ENCODE measurements at places on chromosomes 7 and 10.

DNA sequence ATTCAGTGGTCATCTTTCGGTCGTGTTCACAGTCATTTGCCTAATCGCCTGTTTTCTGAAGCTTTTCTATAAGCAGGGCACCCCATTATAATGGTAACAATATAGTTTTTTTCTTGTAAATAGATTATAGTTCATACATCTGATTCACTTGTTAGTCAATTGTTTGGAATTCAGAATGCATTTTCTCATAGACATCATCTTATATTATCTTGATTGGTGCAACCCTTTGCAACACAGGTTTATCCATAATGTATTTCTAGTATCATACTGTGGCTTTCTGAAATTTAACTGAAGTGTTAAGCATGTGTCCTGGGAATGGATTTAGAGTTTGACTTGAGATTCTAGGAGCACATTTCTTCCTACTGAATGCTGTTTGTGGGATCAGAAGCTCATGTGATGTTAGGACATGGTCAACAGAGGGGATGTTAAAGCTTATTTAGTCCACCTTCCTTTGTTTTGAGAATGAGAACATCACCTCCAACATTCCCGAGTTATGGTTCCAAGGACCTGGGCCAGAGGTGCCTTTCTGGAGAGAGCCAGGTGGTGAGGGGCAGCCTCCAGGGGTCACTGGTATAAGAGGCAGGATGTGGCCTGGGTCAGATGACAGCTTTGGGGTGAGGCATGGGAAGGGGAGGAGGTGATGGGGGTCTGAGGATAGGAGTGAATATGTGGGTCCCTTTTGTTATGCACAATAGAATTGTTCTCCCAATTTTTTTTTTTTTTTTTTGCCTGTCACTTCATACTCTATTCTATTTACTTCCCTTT lies 415.6 kb downstream of the EXOC4 start:
- DNase-seq: no peak

- DNase-seq: no peak
Observed at GRCh38 chr7:105003275-105003674, 10.7 kb upstream of the KMT2E start.

DNA sequence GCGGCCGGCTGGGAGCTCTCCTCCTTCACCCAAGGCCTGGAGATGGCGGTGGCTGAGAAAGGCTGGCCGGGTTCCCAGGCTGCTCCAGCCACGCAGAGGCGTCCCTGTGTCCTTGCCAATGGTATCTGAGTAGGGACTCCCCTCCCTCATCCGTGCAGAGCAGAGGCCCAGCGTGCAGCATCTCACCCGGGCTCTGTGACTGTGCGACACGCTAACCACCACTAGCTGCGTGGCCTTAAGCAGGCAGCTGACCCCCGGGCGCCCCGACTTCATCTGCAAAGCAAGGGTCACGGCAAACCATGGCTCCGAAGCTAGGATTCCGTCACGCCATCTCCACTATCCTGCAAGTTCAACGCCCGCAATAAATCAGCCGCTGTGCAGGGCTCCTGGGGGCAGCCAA lies 47.2 kb upstream of the TNRC18 start:
- no peak for DNase-seq

- DNase-seq: no peak
Observed at GRCh38 chr7:41189866-41190265, 513.0 kb downstream of the INHBA start.

DNA sequence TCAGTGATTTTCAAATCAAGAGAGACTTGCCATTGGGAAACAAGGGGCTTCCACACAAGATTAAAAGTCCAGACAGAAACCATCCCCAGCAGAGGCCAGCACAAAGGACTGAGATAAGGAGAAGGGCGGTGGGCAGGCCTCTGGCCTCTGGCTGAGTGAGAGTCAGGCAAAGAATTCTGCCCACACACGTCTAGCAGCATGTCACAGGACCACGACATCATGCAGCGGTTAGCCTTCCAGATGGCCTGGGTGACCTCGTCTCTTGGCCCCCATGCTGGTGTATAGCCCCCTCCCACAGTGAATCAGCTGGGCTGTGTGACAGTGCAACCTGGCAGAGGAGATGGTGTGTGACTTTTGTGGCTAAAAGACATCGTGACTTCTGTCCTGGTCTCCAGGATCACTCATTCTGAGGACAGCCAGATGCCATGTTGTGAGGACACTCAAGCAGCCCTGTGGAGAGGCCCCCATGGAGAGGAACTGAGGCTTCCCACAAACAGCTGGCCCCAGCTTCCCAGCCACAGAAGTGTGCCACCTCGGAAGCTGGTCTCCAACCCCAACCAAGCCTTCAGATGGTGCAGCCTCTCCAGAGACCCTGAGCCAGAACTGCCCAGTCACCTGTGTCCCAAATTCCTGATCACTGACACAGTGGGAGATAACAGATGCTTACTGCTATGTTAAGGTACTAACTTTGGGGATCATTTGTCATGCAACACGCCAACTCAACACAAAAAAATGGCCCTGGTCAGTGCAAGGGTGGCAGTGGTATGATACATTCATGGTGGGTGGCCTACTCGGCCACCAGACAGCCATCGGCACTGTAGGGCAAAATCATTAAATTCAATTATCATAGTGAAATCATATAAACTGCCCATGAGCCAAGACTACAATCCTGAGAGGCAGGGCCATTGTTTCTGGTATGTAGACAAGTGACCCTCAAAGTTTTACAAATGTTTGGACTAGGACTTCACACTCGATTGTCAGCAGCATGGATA lies 73.2 kb downstream of the TNS3 start:
- DNase-seq: no peak

DNA sequence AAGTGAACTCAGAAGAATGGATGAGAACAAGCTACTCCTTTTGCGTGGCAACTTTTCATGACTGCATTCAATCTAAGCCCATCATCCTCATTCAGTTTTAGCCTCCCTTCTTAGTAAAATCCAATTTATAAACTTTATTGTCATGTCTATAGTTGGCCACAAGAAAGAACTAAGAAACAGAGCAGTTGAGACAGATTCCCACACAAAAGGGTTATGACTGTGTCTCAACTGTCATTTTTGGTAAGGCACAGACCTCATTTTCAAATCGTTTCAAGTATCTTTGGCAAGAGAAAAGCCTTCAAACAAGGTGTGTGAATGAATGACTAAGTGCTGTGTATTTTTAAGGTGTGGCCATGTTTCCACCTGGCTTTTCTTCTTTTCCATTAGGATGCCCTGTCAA lies 84.2 kb upstream of the CREB5 start:
- no peak for DNase-seq

DNA sequence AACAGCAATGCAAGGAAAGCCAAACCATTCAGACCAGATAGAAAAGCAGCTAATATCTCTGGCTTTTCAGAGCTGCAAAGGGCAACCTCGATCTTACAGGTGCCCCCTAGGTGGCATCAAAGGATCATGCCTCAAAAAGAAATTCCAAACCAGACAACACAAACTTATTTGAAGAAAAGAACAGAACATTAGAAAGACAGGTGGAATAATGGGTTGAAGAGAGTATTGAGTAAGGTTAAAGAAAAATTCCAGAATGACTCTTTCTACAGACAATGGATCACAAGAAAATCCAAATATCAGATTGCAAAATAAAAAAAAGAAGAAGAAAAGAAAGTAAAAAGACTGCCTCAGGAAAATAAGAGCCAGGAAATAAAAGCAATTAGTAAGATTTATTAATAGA lies 213.7 kb downstream of the ELMO1 start:
- DNase-seq: no peak

- DNase-seq: no peak
Observed at GRCh38 chr7:77531038-77531437, 6.1 kb upstream of the PTPN12 start.

- DNase-seq: no peak
Observed at GRCh38 chr7:132092106-132092505, 484.2 kb downstream of the PLXNA4 start.

- no peak for DNase-seq
Observed at GRCh38 chr7:46518713-46519112, 597.6 kb upstream of the IGFBP3 start.

DNA sequence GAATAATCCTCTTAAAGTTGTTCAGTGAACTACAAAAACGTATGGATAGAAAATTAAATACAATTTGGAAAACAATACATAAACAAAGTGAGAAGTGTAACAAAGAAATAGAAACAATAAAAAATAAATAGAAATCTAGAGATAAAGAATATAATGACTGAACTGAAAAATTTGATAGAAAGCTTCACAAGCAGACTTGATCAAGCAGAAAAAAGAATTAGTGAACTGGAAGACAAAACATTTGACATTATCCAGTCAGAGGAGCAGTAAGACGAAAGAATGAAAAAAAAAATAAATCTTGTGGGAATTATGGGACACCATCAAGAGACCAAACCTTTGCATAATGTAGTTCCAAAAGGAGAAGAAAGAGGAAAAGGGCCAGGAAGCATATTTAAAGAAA lies 32.4 kb upstream of the NPY start:
- DNase-seq: no peak

- no peak for DNase-seq
Observed at GRCh38 chr7:42674541-42674940, 237.3 kb downstream of the C7orf25 start.

- DNase-seq: no peak
Observed at GRCh38 chr10:103397191-103397825, 882 bp downstream of the PDCD11 start.

GRCh38 chr7:151087245-151088018 lies 1.2 kb downstream of the AGAP3 start:
- no peak for DNase-seq

GRCh38 chr10:60236869-60237524 lies 152.7 kb downstream of the ANK3 start:
- no peak for DNase-seq

DNA sequence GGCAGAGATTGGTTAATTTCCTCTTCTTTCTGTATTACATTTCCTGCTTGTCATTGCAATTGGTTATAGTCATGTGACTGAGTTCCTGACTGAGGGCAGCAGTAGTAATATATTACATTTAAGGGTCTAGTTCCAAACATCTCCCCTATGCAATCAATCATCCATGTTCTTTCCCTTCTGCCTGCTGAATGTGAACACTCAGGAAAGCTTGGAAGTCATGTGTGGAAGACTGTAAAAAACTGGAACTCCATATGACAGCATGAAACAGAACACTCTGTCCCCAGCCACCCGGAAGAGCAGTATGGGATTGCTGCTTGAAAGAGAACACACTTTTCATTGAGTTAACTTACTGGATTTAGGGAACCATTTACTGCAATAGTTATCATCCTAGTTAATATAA lies 459.7 kb upstream of the SEMA3A start:
- DNase-seq: no peak

DNA sequence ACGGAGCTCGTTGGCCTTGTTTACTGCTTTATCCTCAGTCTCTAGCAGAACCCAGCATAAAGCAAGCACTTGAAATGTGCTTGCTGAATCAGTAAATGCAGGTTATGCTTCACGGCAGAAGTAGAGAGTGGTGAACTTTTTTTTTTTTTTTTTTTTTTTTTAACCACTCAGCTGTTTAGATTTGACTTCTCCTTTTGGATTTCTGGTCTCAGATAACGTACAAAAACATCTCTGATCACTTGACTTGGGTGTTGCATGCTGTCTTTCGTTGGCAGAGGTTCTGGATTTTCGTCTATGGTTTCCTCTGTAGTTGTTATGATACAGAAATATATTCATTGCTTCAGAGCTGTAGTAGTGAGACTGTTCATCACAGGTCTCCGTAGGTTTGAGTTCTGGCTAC lies 242.5 kb upstream of the HABP2 start:
- DNase-seq: no peak

- DNase-seq: no peak
Observed at GRCh38 chr10:97388152-97388551, 13.0 kb downstream of the RRP12 start.

DNA sequence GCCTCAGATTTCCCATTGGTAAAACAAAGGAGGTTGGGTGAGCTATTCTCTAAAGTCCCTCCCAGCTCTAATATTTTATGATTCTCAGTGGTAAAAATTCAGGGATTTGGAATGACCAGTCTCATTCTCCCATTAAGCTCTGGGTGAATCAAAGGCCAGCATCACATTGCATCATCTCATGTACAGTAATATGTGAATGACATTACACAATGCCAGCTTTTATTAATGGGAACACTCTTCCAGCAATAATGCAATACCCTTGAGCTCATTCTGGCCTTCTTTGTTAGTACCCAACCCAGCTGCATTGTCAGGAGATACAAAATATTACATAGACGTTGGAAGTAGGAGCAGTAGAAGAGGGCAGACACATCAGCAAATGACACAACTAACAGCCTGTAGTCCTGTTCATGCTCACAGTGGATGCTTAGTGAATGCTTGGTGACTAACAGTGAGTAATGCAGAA lies 100.0 kb upstream of the EGR2 start:
- no peak for DNase-seq

DNA sequence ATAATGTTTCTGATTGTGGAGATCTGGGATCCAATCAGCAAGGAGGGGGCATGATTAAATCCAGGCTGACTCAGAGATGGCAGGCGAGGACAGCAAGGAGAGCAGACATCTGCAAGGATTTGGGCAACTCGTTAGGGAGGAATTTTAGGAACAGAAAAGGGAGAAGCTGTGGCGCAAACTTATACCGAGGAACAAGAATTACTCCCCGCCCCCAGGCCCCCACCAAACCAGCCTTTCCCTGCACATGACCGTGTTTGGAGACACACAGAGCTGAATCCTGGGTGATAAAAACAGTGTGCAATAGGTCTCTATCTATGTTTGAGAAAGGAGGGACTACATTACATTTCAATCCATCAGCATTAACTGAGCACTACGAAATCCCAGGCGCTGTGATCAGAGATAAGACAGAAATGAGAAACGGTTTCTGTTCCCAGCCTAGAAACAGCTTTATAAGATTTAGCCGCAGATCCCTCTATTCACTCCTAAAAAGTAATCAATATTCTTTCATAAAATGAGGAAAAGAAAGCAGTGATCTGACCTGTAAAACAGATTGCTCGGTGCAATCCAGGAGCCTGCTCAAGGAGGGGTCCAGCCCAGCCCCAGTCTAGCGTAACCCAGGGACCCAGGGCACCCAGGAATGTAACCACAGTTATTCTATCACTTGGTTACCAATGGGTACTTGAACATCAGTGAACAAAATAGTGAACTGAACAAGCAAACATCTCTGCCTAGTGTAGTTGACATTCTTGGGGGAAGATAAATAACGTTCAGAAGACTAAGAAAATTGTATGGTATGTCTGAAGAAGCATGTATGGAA lies 37.2 kb upstream of the RAPGEF5 start:
- DNase-seq: no peak

- no peak for DNase-seq
Observed at GRCh38 chr10:85673270-85673669, 693.3 kb downstream of the GRID1 start.

- no peak for DNase-seq
Observed at GRCh38 chr7:20791538-20792434, 5.1 kb upstream of the SP8 start.

DNA sequence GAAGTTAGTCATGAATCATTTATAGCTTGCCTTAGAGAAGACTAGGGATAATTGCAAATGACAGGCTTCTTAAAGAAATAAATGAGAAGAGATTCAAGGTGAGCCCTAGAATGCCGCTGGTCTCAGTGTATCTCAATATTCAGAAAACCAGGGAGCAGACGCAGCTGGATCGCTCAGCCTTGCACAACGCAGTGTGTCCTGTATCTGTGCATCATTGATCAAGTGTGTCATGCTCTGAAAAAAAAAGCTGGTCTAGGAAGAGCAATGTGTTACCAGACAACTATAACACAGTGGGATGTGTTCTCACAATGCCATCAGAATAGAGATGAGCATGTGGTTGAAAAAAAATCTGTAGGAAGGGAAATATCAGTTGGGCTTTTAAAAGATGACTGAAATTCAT lies 230.1 kb downstream of the CALN1 start:
- DNase-seq: no peak

- no peak for DNase-seq
Observed at GRCh38 chr7:28979776-28980175, 21.6 kb upstream of the TRIL start.
